ENCODE measurements at places on chromosomes 5 and 9.

- DNase-seq = no peak
These were observed 298.2 kb upstream of the ZNF608 start for GRCh38 chr5:125044491-125045282.

GRCh38 chr9:138010861-138011260 is 133.3 kb downstream of the CACNA1B start:
- no peak for DNase-seq

DNA sequence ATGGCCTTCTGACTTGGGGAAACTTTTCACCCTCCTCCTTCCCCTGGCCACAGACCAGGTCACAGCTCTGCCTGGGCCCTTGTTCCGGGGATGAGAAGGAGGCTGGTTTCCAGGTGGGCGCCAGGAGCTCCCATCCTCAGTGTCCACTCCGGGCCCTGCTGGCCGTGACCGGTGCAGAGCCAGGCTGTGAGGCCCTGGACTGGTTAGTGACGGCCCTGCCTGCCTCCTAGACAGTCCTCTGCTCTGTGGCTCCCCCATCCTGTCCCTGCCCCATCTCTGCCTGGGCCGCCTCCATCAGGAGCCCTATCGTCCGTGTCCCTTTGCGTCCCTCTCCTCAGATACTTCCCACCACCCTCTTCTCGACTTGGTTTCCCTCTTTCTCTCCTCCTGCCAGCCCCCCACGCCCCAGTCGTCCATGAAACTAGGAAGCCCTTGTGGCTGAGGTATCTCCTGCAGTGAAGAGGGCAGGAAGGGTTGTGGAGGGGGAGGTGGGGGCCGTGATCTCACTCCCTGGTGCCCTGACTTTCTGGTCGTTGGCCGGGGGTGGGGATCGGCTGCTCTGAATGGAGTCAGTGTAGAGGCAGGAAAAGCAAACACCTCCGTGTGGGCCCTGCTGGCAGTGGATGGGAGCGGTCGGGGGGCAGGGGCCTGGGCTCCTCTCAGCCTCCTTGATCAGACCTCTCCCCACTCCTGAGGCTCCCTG is 15.4 kb upstream of the CERCAM start:
- no peak for DNase-seq

DNA sequence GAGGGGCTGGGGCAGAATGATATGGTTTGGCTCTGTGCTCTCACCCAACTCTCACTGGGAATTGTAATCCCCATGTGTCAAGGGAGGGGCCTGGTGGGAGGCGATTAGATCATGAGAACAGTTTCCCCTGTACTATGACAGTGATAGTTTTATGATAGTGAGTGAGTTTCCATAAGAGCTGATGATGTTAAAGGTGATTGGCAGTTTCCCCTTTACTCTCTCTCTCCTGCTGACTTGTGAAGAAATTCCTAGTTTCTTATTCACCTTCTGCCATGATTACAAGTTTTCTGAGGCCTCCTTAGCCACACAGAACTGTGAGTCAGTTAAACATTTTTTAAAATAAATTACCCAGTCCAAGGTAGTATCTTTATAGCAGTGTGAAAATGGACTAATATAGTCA is 120.4 kb upstream of the CDH9 start:
- no peak for DNase-seq

- DNase-seq = peak; percentile 75
These were observed 9.9 kb upstream of the FBP2 start for GRCh38 chr9:94603259-94604160.

GRCh38 chr5:123505633-123506032 is 6.3 kb upstream of the CSNK1G3 start:
- DNase-seq = no peak

Data from cerebellar cortex (tissue), 1 donor.